ENCODE measurements at places on chromosomes 12 and 14. TPM values are rescaled to one million over a fixed set of nuclear protein-coding genes. Genes with fewer than 3 reads are reported as not detected.

The LTBP2 gene
- total RNA-seq: 1.2 TPM

The CBLN3 gene
- 0.51 TPM for total RNA-seq

The OTUB2 gene
- 5.5 TPM for total RNA-seq

The PPP4R4 gene
- total RNA-seq: 1.6 TPM

The TAS2R42 gene
- total RNA-seq: not detected

The TAS2R43 gene
- 1.5 TPM for total RNA-seq

The RASAL1 gene
- total RNA-seq: not detected

The PPTC7 gene
- total RNA-seq: 11.4 TPM

The SALL2 gene
- total RNA-seq: 62.9 TPM

- DNase-seq: no peak
Measured at GRCh38 chr12:59193476-59194050, 273.3 kb upstream of the LRIG3 start.

GRCh38 chr14:32256576-32256975, 53.5 kb upstream of the RNU6-8 start:
- no peak for DNase-seq

DNA sequence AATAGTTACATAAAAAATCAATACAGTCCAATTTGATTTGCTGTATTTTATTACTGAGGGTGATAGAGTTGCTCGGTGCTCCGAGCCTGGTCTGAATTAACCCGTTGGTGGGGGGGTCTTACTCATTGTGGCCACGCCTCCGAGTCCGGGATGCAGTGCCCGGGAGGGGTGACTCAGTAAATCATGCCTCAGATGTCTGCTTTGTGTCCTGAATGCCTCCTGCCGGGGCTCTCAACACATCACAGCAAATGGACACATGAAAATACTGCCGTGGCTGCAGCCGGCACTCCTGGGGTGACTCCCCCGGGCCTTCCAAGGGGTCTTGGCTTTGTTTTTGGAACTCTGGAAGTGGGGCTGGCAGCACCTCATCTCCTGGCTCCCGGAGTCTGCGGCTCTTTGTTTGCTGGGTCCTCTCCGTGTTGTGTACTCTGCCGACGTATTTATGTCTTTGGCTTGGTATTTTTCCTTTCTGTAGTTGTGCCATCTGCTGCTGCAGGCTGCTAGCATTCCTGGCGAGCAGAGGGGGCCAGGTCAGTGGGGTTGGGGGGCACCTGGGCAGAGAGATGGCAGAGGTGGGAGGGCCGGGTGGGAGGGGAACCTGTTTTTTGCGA, 129.0 kb downstream of the AACS start:
- DNase-seq: peak; percentile 57

DNA sequence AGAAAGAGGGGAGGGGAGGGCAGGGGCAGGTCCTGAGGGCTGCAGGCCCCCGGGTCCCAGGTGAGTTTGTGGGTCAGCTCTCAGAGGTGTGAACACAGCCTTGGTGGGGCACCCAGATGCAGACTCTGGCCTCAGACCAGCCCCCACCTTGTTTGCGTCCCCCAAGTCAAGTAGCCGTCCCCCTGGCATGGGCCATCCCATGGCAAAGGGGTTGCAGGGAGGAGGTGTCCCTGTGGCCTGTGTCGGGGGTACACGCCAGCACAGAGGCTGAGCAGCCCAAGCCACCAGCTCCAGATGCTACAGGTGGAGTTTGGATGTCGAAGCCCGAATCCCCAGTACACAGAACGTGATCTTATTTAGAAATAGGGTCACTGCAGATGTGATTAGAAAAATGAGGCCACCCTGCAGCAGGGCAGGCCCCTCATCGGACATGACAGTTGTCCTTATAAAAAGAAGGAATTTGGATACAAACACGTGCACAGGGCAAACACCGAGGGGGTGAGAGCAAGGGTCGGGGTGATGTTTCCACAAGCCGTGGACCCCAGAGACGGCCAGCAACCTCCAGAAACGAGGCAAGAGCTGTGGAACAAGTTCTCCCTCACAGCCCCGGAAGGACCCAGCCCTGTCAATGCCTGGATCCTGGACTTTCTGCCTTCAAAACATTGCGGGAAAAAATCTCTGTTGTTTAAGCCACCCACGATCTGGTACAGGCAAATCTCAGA, 141.2 kb upstream of the C14orf180 start:
- DNase-seq: no peak

DNA sequence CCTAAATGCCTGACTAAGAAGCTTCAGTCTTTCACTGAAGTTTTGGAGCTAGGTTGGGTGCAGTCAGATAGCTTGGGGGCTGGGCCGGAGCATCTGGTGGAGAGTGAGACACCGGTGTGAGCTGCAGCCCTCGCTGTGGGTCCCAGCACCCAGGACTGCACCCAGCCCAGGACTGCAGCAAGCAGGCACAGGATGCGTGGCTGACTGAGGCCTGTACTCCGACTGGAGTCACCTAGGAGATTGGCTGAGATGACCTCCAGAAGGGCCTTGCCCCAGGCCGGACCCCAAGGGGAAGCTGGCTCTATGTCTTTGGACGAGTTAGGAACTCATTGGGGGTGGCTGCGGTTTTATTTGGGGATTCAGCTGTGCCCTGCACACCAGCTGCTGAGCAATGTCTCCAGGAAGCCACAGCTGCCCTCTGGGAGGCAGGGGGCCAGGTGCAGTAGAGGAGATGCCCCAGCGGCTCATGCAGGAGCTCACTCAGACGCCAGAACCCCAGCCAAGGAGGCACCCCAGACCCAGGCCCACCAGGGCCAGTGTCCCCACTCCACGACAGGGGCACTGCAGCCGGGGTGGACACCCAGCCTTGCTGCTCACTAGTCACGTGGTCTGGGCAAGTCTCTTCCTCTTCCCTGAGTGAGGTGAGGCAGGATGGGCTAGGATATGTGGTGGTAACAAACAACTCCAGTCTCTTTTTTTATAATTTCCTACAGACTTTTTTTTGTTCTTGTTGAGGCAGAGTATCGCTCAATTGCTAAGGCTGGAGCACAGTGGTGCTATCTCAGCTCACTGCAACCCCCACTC, 31.8 kb upstream of the RCOR1 start:
- DNase-seq: no peak

DNA sequence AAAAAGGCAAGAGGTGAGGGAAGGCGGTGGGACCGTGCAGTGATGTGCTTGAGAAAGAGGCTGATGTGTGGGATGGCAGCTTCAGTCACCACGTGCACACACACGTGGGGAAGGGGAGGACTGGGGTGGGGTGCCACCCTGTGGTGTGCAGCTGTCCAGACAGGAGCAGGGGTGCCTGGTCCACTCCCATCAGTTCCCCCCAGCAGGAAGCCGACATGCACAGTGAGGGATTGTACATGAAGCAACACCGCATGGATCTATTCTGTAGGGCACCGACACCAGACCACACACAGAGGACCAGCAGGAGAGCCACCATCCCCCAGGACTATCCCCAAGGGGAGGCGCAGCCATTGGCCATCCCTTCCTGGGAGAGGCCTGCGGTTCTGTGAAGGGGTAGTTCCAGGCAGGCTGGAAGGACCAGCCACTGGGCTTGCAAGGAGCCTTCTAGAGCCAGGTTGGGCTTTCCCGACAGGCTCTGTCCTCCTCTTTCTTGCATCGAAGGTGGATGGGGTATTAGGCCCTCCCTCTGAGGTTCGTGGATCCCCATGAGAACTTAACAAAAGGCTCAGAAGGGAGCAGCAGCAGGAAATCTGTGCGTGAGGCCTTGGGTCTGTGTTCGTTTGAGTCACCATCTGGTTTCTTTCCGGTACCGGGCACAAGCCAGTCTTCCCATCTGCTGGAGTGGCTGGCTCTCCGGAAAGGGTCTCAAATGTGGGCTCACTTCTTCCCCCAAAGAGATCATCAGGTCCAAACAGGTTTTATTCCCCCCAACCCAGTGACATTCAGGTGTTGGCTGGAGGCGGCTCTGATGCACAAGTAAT, 59.8 kb downstream of the PLEKHG3 start:
- DNase-seq: peak; percentile 42

GRCh38 chr12:126353604-126354003, 1288.4 kb downstream of the AACS start:
- no peak for DNase-seq

DNA sequence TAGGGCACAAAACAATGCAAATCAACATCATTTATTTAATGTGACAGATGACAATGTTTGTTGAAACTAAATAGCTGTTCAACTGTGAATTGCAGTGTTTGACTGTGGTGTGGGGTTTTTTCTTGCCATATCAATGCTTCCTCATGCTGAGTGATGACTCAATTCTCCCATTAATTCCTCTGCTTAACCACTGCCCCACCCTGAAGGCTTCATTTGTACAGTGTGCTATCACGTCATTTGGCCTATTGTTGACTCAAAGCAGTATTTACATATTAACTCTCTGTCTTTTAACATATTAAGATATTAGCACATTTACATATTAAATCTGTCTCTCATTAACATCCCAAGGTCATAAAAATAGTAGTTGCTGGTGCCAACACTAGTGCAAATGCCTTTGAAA, 164.8 kb upstream of the NRXN3 start:
- DNase-seq: no peak

- DNase-seq: no peak
Measured at GRCh38 chr12:49549735-49550692, 11.2 kb downstream of the KCNH3 start.

DNA sequence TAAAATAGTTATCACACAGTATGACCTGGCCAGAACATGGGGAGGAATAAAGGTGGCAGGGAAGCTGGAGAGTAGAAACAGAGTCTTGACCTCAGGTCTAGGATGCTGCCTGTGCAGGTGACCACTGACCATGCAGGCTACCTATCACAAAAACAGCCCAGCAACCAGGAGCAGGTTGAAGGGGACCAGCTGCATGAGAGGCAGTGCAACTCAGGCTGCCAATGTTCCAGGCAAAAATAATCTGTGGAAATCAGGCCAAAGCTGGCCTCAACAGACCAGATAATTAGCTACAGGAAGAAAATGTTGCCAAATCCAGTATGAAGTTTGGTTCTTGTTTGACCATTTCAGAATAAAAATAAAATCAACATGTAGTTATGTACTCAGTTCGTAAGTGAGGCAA, 72.6 kb downstream of the PDE6H start:
- no peak for DNase-seq

- no peak for DNase-seq
Measured at GRCh38 chr14:93120517-93120916, 4.8 kb upstream of the ITPK1 start.

GRCh38 chr12:31245822-31246469, 80.0 kb downstream of the SINHCAF start:
- DNase-seq: no peak

DNA sequence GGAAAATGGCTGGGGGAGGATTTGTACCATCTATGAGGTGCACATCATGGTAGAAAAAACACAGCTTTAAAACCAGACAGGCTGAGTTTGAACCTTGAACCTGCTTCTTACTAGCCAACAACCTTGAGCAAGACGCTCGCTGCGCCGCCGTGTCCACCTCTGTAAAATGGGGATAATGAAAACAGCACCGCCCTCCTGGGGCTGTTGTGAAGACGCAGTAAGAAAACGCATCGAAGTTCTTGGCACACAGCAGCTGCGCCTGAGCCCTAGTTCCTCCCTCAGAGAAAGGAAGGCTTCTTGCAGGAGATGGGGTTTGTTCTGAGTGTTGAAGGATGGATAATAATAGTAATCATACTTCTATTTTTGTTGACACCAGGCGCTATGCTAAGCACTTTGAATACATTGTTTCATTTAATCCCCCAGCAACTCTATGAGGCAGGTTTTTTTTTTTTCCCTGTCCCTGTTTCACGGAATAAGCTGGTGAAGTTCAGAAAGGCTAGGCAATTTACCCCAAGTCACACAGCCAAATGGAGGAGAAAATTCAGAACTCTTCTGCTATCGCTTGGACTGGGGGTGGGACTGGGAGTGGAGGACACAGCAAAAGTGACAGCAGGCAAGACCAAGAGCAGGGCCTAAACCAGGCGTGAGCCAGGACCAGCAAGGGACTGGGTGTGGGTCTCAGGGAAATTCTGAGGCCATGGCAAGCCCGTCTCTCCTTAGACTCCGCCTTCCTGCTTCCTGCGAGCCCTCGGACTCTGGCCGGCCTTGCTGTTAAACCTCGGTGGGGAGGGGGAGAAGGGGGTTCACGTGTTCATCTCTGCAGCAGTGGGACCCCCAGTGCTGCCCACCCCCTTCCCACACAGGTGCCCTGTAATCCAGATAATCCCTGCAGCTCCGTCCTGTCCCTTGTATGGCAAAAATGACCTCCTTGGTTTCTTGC, 97.5 kb downstream of the LRRC74A start:
- no peak for DNase-seq
